Esophagus squamous epithelium (tissue), 5 donors: ENCODE measurements at places on chromosomes 11 and 22.

- no peak for DNase-seq
Measured at GRCh38 chr11:134332189-134332631, 422 bp downstream of the GLB1L2 start.

DNA sequence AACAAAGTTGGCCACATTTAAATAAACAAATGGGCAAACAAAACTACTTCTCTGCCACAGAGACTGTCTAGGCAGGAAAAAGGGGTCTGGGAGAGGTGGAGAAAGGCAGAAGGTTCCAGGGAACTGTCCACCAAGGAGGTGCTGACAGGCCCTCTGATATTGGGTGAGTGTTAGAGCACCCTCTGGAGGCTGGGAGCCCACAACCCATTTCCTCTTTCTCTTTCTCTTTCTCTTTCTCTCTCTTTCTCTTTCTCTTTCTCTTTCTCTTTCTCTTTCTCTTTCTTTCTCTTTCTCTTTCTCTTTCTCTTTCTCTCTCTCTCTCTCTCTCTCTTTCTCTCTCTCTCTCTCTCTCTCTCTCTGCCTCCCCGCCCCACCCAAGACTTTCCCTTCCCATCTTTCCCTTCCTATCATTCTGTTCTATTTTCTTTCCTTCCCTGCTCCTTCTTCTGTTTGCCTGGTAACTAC, 912.8 kb downstream of the DLG2 start:
- DNase-seq: no peak

DNA sequence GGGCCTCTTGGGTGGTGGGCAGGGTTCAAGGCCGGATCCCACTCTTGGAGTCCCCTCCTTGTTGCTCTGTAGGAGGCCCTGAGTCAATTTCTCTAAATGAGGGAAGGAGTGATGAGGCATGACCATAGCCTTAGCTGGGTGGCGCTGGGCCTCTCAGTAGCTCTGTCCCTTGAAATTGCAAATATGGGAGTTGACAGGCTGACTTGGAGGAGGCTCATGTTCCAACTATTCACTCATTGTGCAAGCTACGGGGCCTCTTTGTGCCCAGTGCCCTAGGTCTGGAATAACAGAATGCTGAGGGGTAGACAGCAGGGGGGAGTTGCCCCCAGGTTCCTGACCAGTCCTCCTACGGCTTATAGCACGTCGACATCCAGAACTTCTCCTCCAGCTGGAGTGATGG, 8.0 kb downstream of the SELENOM start:
- no peak for DNase-seq

- DNase-seq: no peak
Measured at GRCh38 chr11:17500673-17501072, 24.0 kb upstream of the ABCC8 start.

GRCh38 chr11:35087648-35088047, 51.3 kb upstream of the CD44 start:
- DNase-seq: no peak

- no peak for DNase-seq
Measured at GRCh38 chr11:22711880-22712279, 45.5 kb downstream of the GAS2 start.

DNA sequence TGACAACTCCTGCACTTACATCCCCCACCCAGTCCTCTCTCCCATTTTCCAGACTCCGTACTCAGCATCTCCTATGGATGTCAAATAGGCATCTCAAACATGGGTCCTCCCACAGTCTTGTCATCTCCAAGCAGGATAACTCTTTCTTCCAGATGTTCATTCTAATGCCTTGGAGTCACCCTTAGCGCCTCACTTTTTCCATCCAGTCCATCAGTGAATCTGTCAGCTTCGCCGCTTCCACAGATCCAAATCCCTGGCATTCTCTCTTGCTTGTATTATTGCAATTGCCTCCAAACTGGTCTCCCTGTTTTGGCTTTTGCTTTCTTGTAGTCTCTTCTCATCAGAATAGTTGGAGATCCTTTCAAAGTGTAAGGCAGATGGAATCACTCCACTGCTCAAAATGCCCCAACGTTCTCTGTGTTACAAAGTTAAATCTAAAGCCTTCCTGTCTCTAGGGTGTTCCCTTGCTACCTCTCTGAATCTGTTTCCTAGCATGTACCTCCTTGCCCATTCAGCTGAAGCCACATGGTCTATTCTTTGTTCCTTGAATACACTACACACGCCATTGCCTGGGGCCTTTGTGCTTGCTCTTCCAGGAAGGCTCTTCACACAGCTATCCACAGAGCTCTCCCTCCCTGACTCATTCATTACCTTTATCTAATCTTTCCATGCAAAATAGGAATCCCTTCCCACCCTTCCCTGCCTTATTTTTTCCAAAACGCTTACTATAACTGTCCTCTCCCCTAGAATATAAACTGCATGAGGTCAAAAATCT, 64.8 kb downstream of the UBASH3B start:
- no peak for DNase-seq

GRCh38 chr11:84398017-84398626, 1112.0 kb upstream of the CCDC90B start:
- DNase-seq: no peak

- DNase-seq: no peak
Measured at GRCh38 chr11:77815459-77815858, 5.1 kb downstream of the RSF1 start.

DNA sequence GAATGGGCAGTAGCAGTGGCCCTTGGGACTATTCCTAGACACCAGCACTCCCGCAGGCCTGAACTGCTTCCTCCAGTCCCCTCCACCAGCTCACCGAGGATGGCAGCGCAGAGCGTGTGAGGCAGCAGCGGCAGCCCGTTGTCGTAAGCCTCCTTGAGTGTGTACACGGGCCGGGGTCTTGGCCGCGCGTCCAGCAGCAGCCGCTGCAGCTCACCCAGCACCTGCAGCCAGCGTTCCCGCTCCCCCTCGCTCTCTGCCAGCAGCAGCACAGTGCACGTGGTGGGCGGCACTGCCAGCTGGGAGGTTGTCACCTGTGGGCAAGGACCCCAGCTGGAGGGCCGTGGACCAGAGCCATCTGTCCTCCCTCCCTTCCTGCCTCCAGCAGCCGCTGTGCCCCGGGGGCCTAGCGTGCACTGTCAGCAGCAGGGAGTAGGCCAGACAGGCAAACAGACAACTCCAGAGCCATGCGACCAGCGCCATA, 13.0 kb downstream of the CDC42BPG start:
- no peak for DNase-seq

GRCh38 chr22:29914165-29914564, 31.2 kb downstream of the MTMR3 start:
- DNase-seq: no peak

DNA sequence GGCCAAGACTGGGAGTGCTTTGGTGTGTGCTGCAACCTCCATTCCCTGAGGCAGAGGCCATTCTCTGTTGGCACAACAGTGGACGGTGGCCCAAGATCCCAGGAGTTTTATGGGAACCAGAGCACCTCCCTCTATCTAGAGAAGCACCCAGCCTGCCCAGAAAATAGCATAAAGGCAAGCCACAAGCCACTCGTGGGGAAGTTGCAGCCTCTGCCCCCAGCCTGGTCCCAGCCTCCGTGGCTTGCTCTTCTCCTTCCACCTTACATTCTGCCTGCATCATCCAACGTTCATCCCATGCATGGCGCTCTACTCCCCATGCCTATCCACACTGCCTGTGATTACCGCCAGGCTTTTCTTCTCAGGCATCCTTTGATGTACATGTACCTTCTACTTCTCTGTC, 15.8 kb downstream of the IL17RA start:
- no peak for DNase-seq

DNA sequence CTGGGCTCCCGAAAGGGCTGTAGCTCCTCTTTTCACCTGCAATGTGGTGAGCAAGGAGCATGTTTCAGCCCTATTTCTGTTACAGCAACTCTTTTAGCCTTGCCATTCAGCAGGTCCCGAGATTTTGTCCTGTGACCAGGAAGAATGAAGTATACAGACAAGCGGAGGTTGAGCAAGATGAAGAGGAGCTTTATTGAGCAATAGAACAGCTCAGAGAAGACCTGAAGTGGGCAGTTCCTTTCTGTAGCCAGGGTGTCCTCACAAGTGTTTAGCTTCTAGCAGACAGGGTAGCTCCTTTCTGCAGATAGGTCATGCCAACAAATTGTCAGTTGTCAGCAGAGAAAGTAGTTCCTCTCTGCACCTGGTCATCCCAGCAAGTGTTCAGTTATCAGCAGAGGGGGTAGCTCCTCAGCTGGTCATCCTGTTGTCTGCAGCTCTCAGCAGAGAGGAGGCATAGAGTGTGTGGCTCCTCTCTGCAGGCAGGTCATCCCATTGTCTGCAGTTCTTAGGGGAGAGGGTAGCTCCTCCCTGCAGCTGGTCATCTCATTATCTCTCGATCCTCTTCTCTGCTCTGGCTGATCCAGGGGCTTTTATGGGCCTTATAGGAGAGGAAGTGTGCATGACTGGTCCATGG, 5.4 kb upstream of the OR56A4 start:
- no peak for DNase-seq

- no peak for DNase-seq
Measured at GRCh38 chr22:35645646-35646045, 2.6 kb upstream of the APOL6 start.

DNA sequence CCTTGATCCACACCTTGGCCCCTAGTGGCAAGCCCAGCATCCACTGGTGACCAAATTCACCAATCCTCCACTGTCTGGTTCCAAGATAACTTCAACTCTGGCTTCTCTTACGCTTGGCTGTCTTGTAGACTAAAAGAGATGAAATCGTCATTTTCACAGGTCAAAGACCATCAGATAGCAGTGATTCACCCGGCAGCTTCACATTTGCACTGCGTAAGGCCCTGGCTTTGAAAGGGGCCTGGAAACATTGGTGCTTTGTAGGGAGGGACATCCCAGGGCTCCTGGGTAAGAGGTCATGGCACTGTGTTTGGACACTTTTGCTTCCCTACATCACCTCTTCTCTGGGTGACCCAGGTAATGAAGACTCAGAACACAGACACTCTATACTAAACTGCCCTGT, 30.1 kb upstream of the FADD start:
- no peak for DNase-seq

DNA sequence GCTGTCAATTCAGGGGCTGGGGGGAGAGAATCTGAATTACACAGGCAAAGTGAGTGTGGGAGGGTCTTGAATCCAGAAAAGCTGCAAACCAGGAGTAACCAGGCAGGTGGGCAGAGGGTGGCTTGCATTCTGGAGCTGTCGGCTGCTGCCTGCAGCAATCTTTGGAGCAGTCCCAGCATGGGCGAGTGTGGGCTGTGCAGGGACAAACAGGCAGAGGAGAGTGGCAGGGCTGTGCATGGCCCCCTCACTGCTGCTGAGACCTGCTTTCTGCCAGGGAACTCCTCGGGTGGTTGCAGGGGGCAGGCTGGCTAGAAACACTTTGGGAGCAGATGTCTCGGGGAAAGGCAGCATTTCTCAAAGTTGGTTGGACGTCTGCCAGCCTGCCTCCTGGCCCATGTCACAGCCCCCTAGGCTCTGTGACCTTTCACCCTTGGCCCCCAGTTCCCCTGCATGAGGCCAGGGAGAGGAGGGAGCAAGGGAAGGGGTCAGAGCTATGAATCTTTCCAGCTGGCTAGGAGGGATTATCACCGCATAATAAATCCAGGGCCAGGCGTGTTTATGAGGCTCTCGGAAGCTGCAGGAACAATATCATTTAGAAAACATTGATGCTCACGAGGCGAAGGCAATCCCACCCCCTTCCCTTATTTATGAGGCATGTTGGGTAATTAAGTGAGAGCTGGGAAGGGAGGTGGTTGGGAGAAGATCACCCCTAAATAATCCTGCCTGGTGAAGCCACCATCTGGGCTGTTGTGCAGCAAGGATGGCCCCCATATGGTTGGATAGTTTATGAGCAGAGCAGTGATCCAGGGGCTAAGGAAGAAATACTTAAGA, 212.3 kb upstream of the NCAM1 start:
- no peak for DNase-seq

- peak; percentile 72 for DNase-seq
Measured at GRCh38 chr11:67464411-67465188, 4.5 kb downstream of the TMEM134 start.

DNA sequence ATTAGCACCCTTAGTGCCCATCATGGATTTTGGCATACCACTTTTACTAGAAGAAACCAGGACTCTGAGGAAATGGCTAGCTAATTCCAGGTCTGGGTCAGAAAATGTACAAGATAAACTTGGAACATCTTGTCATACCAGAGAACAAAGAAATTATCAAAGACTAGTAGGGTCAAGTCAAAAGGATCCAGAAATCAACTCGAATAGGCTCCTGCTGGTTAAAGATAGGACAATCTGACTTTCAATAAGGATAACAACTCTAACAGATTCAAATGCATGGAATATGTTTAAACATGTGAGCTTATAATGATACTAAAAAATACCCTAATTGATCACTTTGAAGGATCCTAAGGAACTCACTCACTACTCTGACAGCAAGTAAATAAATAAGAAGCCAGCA, 18.9 kb downstream of the GAB2 start:
- no peak for DNase-seq

- DNase-seq: no peak
Measured at GRCh38 chr11:7546324-7546791, 32.6 kb downstream of the PPFIBP2 start.

DNA sequence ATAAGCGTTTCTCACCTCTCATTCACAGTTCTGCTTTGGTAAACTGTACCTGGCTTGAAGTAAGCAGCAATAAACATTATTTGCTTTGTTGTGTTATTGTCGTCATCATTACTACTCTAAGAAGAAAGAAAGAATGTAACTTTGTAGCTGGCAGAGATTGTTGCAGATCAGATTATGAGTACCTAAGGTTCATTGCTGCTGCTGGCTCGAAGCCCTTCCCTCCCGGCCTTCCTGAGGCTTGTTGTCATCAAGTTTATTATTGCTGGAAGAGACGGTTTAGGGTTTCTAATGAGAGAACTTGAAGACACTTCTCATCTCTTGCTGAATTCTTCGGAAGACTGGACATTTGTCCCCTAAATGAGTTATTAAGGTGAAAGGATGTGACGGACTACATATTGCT, 101.3 kb downstream of the GRAMD1B start:
- no peak for DNase-seq

DNA sequence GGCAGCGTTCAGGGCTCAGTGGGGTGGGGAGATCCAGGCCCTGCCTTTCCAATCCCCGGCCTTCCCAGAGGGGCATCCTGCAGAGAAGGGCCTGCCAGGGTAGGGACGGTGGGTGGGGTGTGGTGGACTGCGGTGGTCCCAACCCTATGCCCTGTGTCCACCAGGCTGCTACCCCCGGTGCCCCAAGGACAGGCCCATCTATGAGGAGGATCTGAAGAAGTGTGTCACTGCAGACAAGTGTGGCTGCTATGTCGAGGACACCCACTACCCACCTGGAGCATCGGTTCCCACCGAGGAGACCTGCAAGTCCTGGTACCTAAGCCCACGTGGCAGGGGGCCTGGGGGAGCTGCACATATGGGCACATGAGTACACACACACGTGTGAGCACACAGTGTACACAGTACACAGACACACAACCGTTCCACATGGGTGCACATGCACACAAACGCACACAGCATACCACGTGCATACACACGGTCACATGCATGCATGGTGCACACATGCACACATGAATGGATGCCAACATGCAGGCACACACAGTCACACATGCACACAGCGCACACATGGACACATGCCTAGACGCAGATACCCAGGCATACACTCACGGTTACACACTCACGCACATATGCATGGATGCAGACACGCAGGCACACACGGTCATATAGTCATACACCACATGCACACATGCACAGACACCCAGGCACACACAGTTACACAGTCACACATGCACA, 16.1 kb downstream of the MUC2 start:
- DNase-seq: no peak

- no peak for DNase-seq
Measured at GRCh38 chr11:68948496-68948895, 32.3 kb downstream of the MRGPRD start.

GRCh38 chr11:92819830-92820229, 149.6 kb upstream of the MTNR1B start:
- DNase-seq: no peak
